Adipocyte (in vitro differentiated cells): ENCODE measurements at places on chromosomes 12 and 14.

DNA sequence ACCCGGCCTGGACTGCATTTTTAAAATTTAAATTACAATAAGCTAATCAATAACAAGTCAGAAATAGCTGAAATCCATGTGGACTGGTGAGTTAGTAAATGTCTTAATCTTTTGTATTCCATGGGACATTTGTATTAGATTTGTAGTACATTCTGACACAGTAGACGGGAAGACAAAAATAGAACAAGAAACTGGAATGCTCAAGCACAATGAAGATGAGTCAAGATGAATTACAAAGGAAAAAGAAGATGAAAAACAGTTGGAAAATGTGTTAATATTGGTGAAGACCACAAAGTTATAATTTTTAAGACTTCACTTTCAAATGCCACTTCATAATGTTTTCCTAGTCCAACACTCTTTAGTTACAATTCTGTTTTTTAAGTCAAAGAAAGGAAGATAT is 97.8 kb upstream of the FERMT2 start:
- no peak for DNase-seq

GRCh38 chr12:9096563-9097176 is 19.0 kb downstream of the A2M start:
- DNase-seq, result no peak

DNA sequence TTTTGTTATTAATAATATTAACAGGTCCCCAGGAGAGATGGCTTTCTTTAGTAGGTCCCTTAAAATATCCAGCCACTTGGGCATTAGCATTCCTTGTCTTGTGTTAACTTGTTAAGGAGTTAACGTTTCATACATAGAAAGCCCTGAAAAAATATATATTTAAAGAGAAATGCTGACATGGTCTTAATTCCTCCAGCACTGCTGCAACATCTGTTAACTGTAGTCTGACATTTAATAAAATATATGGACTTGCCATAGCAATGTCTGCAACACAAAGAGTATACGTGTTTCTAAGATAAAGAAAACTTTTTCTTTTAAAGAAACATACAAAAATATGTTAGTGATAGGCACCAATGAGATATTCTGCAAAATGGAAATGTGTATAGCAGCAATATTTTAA is 10.0 kb downstream of the SLC38A4 start:
- DNase-seq, result no peak

DNA sequence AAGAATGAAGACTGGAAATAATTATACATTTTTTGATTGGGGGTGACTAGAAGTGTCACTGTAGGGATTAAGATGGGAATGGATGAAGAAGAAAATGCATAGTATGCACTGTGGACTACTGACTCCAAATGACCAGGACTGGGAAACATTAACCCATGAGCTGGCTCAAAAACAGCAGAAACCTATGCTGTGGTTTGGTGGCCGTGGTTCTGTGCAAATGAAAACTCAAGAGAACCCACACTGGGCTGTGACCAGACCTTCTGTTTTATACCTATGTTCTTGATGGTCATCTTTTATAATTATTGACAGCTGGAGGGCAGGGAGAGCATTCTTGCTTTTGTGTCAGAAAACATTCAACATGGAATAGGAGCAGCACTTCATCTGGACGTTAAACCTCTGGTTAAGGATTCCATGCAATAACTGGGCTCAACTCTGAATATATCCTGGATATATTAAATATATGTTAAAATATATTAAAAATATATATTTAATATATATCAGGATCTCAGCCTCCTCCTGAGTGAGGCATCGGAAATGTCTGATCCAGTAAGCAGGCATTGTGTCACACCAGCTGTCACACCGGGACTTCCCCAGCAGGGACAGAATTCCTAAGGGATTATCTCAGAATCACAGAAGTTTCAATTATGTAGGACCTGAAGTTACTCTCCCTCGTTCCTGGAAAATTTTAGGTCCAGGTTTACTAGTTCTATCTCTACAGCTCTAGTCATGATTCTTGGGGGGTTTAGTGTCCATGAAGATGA is 48.5 kb downstream of the BBS10 start:
- no peak for DNase-seq

GRCh38 chr14:104826189-104826860 is 25.4 kb downstream of the ZBTB42 start:
- peak; percentile 96 for DNase-seq

DNA sequence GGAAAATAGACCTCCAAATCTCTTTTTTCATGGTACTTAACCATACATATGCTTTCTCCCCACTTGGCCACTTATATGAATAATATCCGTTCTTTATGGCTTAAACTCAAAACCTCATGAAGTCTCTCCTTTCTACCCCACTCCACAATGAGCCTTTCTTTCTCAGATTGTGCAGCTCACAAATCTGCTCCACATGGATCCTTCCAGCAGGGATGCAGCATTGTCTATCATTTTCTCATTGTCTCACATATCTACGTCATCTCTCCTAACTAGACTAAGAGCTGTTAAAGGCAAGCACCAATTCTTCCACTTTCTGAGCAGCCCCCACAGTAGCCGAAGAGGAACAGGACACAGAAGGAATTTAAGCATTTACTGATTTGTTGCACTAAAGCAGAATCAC is 106.4 kb downstream of the HECTD4 start:
- no peak for DNase-seq

- no peak for DNase-seq
Measured at GRCh38 chr14:80705241-80705980, 236.1 kb downstream of the CEP128 start.
